AG04449 (cell line): ENCODE measurements at places on chromosomes 7 and 10.

- DNase-seq = no peak
These were observed 108.6 kb downstream of the DNAJB6 start for GRCh38 chr7:157445246-157445955.

DNA sequence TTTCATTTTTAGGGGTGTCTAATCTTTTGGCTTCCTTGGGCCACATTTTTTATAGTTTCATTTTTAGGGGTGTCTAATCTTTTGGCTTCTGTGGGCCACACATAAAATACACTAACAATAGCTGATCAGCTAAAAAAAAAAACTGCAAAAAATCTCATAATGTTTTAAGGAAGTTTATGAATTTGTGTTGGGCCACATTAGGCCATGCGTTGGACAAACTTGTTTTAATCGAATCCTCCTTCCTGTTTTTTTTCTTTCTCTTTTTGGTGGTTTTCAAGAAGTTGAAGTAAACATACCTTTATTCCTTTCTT lies 37.4 kb downstream of the ZNRF2 start:
- DNase-seq = no peak

- peak; percentile 26 for DNase-seq
These were observed 107.8 kb downstream of the TBXAS1 start for GRCh38 chr7:139936760-139937310.

DNA sequence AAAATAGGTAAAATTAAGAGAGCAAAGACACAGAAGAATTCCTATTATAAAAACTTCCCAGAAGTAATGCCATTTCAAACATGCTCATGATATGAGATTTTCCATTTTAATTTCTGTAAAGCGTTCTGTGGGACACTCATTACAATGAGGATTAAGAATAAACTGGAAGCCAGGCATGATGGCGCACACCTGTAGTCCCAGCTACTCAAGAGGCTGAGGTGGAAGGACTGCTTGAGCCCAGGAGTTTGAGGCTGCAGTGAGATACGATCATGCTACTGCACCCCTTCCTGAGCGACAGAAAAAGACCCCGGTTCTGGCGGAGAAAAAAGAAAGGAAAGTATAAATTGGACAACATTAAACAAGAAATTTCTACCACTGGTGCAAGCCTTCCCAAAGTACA lies 1.5 kb downstream of the DNA2 start:
- DNase-seq = no peak

GRCh38 chr7:134514663-134515062 lies 12.7 kb upstream of the AKR1B10 start:
- peak; percentile 31 for DNase-seq

DNA sequence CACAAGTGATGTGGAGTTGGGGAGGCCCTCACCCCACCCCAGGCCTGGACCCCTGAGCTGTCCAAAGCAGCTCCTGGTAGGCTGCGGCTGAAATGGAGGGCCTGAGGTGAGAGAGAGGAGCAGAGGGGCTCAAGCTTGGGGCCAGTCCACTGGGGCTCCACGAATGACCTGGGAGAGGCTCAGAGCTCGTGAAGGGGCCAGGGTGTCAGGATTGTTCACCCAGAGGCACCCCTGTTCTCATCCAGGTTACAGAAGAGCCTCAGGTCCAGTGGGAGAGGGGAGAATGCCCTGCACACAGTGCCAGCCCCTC lies 102.2 kb upstream of the RET start:
- no peak for DNase-seq

- no peak for DNase-seq
These were observed 1219.4 kb downstream of the TYW1 start for GRCh38 chr7:68216051-68216450.

- no peak for DNase-seq
These were observed 15.2 kb downstream of the SLC29A3 start for GRCh38 chr10:71334221-71334791.

GRCh38 chr7:101602484-101603241 lies 26.4 kb downstream of the MYL10 start:
- DNase-seq = no peak

DNA sequence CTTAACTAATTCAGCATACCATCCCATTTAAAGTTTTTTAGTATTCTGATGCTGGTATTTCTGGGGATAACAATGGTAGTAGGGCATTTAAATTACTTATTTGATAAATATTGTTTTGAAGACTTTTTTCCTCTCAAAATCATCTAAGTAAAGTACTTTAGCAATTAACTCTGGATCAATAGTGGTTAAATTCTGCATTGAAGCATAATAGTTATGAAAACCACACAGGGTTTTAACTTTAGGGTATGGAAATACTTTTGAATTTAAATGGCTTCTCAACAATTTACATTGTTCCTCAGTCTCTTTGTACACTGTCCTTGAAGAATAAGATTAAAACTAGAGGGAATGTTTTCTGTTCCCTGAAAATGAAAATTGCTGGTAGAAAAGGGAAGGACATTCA lies 202.6 kb upstream of the STEAP4 start:
- DNase-seq = no peak

- DNase-seq = no peak
These were observed 263.2 kb upstream of the C7orf33 start for GRCh38 chr7:148327379-148327778.

GRCh38 chr10:71085689-71086438 lies 126.5 kb upstream of the UNC5B start:
- DNase-seq = no peak

DNA sequence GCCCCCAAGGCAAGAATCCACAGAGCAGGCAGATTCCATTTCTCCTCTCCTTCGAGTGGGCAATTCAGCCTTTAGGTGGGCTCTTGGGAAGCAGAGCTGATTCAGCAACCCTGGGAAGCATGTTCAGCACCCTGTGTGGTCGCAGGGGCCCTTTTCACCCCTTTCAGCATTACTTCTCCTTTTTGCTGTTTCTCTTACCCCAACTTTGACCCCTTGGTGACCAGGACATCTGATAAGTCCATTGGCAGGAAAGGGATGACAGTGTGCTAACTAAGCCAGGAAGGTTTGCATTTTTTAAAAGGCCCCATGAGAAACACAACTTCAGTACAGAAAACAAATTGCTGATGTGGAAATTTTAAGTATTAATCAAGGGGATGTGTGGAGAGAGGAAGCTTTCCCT lies 283.7 kb upstream of the NRP1 start:
- DNase-seq = no peak

DNA sequence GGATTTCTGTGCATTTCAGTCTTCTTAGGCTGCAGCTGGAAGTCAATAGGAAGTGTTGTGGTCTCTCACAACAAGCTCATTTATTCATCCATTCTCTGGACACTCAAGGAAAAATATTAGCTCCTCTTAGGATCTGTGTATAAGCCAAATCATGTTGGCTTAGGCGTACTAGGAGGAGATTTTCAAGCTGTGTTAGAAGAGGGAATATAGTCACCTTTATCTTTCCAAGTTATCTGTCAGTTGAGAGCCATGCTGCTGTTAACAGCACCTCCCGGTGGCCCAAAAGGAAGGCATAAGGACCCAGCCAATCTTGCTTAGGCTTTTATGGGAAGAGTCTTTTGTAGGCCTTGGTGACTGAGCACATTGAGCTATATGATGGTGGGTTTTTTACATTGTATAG lies 220.0 kb downstream of the LRMDA start:
- no peak for DNase-seq

- DNase-seq = no peak
These were observed at the start of gene ZNF32 for GRCh38 chr10:43648398-43649184. Gene ZNF32 (minus strand): TSS chr10:43648881. CDS start chr10:43646133, 2,748 bp downstream.

GRCh38 chr10:113924664-113925063 lies 70.2 kb downstream of the NHLRC2 start:
- DNase-seq = no peak

DNA sequence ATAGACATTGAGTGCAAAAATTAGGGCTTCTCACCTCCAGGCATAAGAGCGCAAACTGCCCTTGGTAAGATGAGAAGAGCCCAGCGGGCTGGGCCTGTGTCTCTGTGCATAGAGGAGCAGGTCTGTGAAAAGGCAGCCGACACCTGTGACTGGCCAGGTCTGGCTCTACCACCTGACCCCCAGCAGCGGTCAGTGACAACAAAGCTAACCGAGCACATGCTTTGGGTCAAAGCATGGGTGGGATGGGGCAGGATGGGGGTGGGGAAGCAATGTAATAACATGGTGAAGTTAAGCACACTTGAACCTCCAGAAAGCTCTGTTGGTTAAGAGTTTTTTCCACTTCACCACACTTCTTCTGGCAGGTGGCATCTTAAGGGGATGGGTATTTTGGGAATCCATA lies 29.3 kb downstream of the CYTH3 start:
- DNase-seq = no peak

- no peak for DNase-seq
These were observed 378.1 kb downstream of the RPS24 start for GRCh38 chr10:78411716-78412115.

GRCh38 chr7:146126767-146127509 lies 10.3 kb downstream of the CNTNAP2 start:
- no peak for DNase-seq

DNA sequence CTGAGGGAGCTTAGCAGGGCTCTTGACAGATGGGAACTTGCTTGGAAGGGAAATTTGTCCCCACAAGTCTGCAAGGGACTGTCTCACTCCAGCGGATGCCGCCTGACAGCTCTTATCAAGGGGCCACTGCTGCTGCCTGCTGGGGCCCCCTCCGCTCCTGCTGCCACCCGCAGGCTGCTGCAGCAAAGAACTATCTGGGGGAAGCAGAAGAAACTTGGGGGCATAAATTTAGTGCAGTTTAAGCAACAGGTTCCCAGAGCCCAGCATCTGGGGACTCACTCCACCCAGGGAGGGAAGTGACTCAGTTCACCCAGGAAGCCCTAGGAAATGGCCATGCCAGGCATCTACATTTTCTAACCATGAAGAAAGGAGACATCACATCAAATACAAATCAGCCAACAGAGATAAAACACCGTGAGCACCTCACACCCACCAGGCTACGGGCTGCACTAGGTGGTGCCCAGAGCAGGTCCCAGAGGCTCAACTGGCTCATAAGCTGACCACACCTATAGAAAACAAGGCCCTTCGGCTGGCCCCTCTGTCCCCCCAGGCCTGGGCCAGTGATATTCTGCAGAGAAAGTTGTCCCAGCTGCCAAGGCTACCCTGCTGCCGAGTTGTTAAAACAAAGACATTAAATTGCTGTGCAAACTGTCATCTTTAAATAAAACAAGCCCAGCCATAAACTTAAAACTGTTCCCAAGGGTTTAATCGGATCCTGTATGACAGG lies 3.7 kb downstream of the RGS10 start:
- no peak for DNase-seq

GRCh38 chr7:20861468-20861867 lies 74.8 kb upstream of the SP8 start:
- DNase-seq = no peak

- DNase-seq = no peak
These were observed 44.2 kb upstream of the NPFFR1 start for GRCh38 chr10:70328018-70328417.

- no peak for DNase-seq
These were observed 600.5 kb downstream of the TYW1 start for GRCh38 chr7:67597161-67597560.

GRCh38 chr7:129103561-129104324 lies 40.8 kb upstream of the TSPAN33 start:
- DNase-seq = no peak

- no peak for DNase-seq
These were observed at the start of gene MDFIC for GRCh38 chr7:114922026-114922651. Gene MDFIC (plus strand): TSS chr7:114922094. CDS start chr7:114923034, 940 bp downstream.

- DNase-seq = no peak
These were observed 45.1 kb upstream of the CDK14 start for GRCh38 chr7:90551036-90551435.

- DNase-seq = no peak
These were observed 80.5 kb upstream of the NPS start for GRCh38 chr10:127468632-127469031.

- no peak for DNase-seq
These were observed 220.5 kb downstream of the CCSER2 start for GRCh38 chr10:84548869-84549268.

- no peak for DNase-seq
These were observed 46.0 kb upstream of the PODXL start for GRCh38 chr7:131602304-131602993.

DNA sequence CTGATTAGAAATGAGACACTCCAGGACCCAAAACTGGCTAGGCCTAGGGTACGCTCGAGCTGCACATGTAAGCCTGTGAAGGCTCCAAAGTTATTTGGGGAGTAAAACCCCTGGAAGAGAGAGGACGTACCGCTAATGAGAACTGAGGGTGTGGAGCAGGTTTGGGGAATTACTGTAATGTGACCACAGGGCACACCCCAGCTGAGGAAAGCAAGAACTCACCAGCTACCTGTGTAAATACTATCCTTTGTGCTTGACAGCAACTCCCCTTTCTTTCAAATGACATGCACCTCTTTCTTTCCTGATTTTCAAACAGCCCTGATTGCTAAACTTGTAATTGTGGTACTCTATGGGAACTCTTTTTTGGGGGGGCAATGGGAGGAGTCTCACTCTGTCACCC lies 147.2 kb downstream of the JAZF1 start:
- no peak for DNase-seq

- DNase-seq = no peak
These were observed 733 bp downstream of the HIBADH start for GRCh38 chr7:27661811-27662489.

GRCh38 chr7:80127412-80128160 lies 7.0 kb upstream of the GNAI1 start:
- no peak for DNase-seq

GRCh38 chr10:127052001-127052400 lies 144.4 kb downstream of the INSYN2A start:
- no peak for DNase-seq

DNA sequence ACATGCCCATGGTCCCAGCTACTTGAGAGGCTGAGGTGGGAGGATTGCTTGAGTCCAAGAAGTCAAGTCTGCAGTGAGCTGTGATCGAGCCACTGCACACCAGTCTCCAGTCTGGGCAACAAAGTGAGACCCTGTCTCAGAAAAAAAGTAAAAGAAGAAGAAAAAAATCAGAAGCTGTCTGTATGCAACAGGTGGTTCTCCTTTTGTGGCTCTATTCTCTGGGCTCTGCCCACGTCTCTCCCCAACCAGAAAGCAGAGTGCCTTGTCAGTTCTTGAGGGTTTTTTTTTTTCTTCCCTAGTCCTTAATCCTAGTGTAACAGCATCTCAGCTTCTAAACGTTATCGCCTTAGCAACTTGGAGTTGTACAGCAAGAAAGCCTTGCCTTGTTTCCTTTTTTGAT lies 89.5 kb downstream of the PRKCQ start:
- no peak for DNase-seq
